ENCODE measurements at places on chromosomes 5 and 9. TPM values are rescaled to one million over a fixed set of nuclear protein-coding genes. Genes with fewer than 3 reads are reported as not detected.

The GABBR2 gene
- 0.23 TPM for total RNA-seq

The TAF11L3 gene
- not detected for total RNA-seq

GRCh38 chr9:38683336-38683735 is 36.6 kb downstream of the FAM240B start:
- no peaks in the 10 kb centered on the region for H3K27me3 ChIP-seq
- peak overlapping the region; percentile 85 for H3K27ac ChIP-seq
- no peaks in the 10 kb centered on the region for H3K36me3 ChIP-seq
- H3K4me3 ChIP-seq, result no peak overlapping the region
- peaks cover 33% of the 10 kb centered on the region for H3K4me1 ChIP-seq

GRCh38 chr9:7234144-7234543 is 476.4 kb downstream of the KDM4C start:
- H3K4me1 ChIP-seq, result 0 out of 2 replicates have a peak, but pooled peaks cover 3% of the 10 kb centered on the region
- H3K36me3 ChIP-seq, result no peaks in the 10 kb centered on the region
- H3K4me3 ChIP-seq, result no peak overlapping the region
- DNase-seq, result no peak

DNA sequence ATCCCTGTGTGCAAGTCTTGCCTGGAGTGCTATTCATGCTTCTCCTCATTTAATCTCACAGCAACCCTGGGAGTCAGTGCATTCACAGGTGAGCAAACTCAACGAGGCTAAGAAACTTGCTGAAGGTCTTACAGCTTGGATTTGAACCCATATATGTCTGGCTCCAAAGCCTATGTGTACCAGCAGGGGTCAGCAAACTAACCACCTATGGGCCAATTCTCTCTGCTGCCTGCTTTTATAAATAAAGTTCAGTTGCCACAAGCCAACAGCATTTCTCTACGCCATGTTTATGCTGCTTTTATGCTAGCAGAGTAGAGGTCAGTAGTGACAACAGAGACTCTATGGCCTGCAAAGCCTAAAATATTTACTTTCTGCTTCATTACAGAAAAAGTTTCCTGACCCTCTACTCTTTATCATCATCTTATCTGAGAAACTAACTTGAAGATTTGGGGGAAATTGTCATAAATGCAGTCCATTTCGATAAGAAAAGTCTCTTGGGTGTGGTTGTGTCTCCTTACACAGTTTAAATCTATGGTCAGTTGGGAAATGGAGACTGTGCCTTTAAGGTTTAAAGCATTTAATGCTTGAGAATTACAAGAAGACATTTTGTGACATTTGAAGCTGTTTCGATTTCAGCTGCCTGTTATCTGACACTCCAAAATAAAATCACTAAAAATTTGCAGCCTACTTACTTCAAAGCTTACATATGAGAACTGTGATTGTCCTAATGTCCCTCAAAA is 137.7 kb downstream of the PRELID2 start:
- H3K36me3 ChIP-seq, result no peaks in the 10 kb centered on the region
- peak; percentile 40 for DNase-seq
- H3K4me1 ChIP-seq, result no peaks in the 10 kb centered on the region
- H3K4me3 ChIP-seq, result no peak overlapping the region
- H3K27me3 ChIP-seq, result no peaks in the 10 kb centered on the region

- H3K4me3 ChIP-seq, result no peak overlapping the region
- no peaks in the 10 kb centered on the region for H3K27me3 ChIP-seq
These were observed 125.7 kb upstream of the OTULINL start for GRCh38 chr5:14455814-14456321.

The SLC46A2 gene
- total RNA-seq, result not detected

The FBXO38 gene
- total RNA-seq, result 45.5 TPM

DNA sequence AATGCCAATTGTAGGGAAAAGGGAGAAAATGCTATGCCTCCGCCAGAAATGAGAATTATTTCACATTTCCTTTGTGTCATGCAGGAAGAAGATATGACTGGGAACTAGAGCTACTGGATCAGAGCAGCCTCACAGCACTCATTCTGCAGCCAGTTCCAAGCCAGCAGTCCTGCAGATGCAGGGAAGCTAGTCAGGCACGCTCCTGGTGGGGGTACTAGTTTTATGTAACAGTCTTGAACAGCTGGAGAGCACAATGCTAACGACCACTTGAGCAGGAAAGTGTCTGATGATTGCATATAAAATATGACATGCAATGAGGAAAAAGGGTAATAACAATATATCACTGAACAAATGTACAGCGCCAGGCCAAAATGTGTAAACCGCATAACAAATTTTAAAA is 21.7 kb downstream of the CDH10 start:
- H3K36me3 ChIP-seq, result no peaks in the 10 kb centered on the region
- no peak for DNase-seq
- no peaks in the 10 kb centered on the region for H3K4me1 ChIP-seq

DNA sequence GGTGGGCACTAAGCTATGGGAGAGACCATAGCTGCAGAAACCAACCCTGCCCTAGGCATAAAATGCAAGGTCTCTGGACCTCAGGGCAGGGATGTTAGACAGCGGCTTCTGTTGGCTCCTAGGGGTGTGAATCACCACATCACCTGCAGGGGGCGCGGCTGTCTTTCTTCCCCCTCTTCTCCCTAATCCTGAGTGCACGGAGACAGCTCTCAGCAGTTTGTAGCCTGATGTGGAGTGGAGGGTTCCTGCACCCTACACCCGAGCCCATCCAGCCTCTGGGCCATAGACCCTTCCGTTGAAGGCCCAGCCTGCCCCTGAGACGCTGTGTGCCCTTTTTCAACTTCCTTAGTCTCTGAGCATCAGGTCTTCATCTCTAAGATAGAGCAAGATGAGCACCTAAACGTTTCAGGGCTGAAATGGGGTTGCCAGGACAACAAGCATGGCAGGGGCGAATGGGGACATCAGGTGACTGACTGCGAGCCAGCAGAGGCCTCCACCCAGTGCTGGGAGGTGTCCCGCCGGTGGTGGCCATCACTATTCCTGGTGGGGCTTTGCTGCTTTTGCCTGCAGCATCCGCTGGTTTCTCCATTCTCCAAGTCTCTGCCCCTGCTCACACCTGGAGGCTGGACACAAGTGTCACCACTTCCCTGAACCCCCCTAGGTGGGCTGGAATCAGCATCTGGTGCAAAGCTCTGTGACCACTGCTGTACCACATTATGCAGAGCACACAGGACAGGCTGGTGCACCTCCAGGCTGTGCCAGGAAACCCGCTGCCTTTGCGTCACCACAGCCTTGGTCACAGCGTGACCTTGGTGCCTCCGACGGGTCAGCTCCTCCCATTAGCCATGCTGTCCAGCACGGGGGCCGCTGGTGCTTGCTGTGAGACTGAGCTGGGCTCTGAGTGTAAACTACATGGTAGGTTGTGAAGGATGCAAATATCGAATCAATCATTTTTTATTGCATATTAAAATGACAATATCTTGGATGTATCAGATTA is 2.5 kb upstream of the SEC16A start:
- H3K4me3 ChIP-seq, result no peak overlapping the region
- peak; percentile 81 for DNase-seq
- H3K36me3 ChIP-seq, result no peaks in the 10 kb centered on the region
- H3K4me1 ChIP-seq, result peaks cover 16% of the 10 kb centered on the region
- H3K27ac ChIP-seq, result peak overlapping the region; percentile 69
- no peaks in the 10 kb centered on the region for H3K27me3 ChIP-seq

DNA sequence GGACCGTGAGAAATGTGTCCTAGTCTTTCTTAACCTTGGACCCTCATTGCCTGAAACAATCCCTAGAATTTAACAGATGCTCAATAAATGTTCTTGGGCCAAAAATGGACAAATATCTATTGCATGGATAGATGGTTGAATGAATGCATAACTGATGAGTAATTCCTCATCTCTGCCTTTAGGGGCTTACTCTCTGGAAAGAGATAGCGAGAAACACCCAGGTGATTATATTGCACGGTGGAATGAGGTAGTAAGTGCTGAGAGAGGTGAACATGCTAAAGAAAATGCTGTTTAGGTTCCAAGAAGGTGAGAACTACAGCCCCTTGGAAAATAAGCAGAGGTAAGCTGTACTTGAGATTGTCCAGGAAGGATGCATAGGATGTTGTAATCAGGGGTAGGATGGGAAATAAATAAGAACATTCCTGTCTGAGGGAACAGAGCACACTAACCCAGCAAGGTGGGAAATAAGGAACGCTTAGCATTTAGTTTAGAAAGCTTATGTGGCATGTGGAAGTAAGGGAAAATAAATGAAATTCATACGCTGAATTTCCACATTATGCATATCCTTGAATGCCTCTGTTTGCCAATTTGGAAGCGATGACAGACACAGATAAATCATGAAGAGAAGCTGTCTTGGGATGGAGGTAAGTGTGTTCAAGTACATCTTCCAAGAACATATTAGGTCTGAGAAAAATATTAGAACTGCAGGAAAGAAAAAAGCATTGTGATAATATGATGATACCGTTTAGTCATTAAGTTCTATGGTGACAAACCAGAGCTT is 426.6 kb downstream of the ARHGEF28 start:
- no peaks in the 10 kb centered on the region for H3K27me3 ChIP-seq
- H3K27ac ChIP-seq, result no peak overlapping the region
- no peaks in the 10 kb centered on the region for H3K36me3 ChIP-seq
- no peak overlapping the region for H3K4me3 ChIP-seq
- DNase-seq, result no peak

The PRRX2 gene
- not detected for total RNA-seq

The DMRTA1 gene
- 0.14 TPM for total RNA-seq

GRCh38 chr9:35533398-35533797 is 43.5 kb downstream of the RUSC2 start:
- no peaks in the 10 kb centered on the region for H3K36me3 ChIP-seq
- H3K4me3 ChIP-seq, result no peak overlapping the region
- no peaks in the 10 kb centered on the region for H3K27me3 ChIP-seq

DNA sequence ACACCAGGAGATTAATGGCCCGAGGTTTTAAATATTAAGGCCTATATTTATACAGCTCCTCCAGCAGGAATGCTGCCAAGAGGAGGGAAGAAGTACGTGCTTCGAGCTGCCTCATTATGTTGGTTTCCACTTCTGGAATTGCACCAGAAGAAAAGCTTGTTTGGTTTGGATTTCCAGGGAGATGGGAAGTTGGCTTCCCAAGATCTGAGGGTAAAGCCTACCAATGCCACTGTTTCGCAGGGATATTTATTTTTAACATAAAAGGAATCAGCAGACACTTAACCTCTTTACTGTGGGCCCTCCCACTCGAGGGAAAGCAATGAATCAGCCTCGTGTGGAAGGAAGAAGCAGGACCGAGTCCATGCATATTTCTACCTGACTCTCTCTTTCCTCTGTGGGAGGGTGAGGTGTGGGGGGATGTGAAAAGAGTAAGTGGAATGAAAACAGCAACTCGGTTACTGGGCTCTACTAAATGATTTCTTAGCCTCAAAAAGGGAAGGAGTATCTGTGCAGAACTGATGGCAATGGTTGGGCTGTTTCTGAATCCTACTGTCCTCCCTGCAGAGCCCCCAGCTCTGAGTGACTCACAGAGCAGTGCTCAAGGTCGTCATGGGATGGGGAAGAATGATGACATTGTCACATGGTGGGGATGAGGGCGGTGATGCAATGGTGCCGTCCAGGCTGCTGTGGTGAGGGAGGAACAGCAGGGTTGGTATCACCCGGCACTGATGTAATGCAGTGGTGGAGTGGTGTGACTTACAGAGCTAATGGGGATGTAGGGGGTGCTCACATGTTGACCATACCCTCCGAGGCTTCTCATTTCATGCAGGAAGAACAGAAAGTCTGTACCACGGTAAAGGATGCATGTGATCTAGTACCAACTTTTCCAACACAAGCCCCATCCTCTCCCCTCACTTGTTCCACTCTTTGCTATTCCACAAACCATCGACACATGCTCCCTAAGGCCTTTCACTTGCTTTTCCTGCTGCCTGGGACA is 215.0 kb upstream of the PANK3 start:
- no peak for DNase-seq
- H3K4me1 ChIP-seq, result 0 out of 2 replicates have a peak, but pooled peaks cover 4% of the 10 kb centered on the region
- H3K36me3 ChIP-seq, result no peaks in the 10 kb centered on the region

The CARTPT gene
- not detected for total RNA-seq

The TMEM174 gene
- not detected for total RNA-seq

- no peaks in the 10 kb centered on the region for H3K4me1 ChIP-seq
- DNase-seq, result no peak
- no peaks in the 10 kb centered on the region for H3K36me3 ChIP-seq
- no peak overlapping the region for H3K4me3 ChIP-seq
- H3K27ac ChIP-seq, result no peak overlapping the region
These were observed 38.6 kb downstream of the NFIB start for GRCh38 chr9:14275331-14275730.

DNA sequence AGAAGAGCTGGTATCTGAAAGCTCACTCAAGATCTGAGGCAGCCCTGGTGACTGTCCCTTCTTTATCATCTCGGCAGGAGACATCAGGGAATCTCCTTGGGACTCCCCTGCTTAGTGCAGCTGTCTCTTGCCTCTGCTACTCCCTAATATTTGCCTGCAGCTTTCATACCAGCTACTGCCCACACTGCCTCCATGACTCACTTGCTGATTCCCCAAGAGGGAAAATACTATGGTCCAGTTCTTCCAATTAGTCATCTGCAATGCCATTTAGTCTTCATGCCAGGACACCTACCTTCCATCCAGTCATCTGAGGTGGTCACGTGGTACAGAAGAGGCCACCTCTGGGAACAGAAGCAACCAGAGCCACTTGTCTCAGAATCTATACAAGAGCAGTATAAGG is 270.8 kb downstream of the NTRK2 start:
- no peak for DNase-seq
- H3K4me1 ChIP-seq, result no peaks in the 10 kb centered on the region
- no peak overlapping the region for H3K27ac ChIP-seq
- no peaks in the 10 kb centered on the region for H3K36me3 ChIP-seq
- H3K4me3 ChIP-seq, result no peak overlapping the region

The STPG3 gene
- not detected for total RNA-seq

- peak; percentile 32 for DNase-seq
- no peaks in the 10 kb centered on the region for H3K27me3 ChIP-seq
- H3K4me3 ChIP-seq, result no peak overlapping the region
- H3K4me1 ChIP-seq, result no peaks in the 10 kb centered on the region
These were observed 28.5 kb upstream of the ABO start for GRCh38 chr9:133303266-133304157.

The LAMC3 gene
- total RNA-seq, result 0.44 TPM

The SLC25A2 gene
- 0.67 TPM for total RNA-seq

DNA sequence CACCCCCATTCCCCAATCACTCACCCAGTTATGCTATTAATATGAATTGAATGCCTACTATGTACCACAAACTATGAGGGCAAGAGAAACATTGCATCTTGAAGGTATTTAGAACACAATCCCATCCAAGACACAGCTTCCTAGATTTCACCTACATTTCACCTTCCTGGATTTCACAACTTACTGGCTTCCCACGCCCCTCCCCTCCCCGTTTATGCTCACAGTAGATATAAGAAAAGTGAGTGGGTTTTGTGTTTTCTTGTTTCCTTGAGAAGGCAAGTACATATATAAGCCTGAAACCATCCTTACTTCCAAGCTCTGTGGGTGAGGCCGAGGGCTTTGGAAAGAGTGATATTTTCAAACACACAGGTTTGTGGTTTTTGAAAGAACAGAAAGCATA is 465.0 kb downstream of the BNC2 start:
- H3K27ac ChIP-seq, result no peak overlapping the region
- H3K27me3 ChIP-seq, result no peaks in the 10 kb centered on the region
- H3K4me1 ChIP-seq, result no peaks in the 10 kb centered on the region
